Breast epithelium (tissue), 4 donors: ENCODE measurements at places on chromosomes 12 and 14.

- DNase-seq: peak; percentile 27
These were observed 4.5 kb downstream of the DHRS2 start for GRCh38 chr14:23640524-23641141.

GRCh38 chr12:103880299-103881142 is 39.5 kb upstream of the NT5DC3 start:
- DNase-seq: no peak

DNA sequence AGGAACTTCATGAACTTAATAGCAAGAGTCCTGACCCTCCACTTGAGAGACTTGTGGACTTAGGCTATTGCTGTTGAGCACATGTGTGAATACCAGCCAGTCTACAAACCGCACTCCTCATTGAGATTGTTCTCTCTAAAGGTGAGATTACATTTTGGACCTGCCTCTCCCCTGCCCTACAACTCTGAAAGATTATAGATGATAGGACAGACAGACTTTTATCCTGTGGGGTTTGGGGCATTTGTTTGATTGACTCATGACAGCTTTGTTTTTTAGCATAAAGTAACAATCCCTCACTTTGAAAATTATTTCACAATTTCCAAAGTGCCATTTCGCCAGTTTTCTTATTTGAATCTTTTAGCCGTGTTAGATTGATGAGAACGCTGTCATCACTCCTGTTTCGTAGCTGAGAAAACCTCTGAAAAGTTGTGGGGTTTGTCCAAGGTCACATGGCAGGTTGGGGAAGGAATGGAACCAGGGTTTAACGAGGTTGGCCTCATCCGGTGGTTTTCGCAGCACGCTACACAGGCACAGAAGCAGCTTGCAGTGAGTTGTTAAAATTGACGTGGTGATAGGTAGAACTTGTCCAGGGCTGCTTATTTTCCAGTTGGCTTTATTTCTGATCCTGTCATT is 836 bp downstream of the EVL start:
- DNase-seq: no peak

DNA sequence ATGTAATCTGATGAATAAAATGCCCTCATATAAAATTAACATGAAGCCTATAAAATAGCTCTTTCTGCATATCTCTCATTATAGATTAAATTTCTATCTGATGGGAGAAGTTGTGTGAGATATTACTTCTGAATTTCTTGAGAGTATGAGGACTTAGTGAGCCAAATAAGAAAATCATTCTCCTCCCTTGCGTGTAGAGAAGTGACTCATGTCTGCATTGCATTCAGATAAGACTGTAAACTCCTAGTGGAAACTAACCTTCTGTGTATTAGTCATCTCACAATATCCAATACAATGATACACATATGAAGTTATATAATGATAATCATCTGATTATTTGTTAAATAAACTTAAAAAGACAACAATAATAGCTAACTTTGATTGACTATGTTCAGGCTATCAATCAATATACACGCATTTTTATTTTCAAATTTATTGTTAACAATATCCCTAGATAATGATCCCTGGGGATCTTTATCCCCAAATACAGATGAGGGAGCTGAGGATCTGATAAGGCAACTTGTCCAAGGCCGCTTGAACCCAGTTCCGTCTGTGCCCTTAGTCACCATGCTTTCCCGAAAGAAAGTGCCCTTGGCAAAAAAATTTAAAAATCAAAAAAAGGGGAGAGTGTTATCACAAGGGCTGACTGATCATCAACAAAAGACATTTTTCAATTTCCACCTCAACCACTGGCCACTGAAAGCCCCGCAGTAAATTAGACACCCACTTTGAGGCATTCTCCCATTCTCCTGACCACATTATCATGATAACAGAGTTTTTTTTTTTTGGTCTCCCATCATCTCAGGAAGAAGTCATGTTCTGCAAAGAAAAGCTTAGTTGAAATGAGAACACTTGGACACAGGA is 189.2 kb upstream of the RASSF8 start:
- DNase-seq: no peak

GRCh38 chr14:105888151-105888550 is 361.8 kb downstream of the TMEM121 start:
- DNase-seq: no peak

DNA sequence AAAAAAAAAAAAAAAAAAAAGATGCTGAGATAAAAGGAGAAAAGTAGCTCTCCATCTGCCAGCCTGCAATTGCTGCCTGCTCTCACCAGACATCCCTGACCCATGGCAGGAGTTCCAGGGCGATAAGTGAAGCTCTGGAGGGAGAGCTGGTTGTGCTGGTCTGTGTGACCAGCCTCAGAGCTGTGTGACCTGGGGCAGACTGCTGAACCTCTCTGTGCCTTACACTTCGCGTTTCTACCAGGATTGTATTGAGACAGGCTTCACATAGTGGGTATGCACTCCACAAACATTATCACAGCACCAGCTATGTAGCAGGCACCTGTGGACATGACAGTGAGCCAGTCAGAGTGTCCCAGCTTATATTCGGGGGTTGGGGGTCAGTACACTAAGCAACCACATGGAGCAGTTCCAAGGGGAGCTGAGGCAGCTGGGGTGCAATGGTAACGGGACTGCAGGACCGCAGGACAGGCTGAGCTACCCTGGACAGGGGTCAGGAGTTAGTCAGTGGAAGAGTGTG is 57.5 kb downstream of the RBM19 start:
- no peak for DNase-seq

DNA sequence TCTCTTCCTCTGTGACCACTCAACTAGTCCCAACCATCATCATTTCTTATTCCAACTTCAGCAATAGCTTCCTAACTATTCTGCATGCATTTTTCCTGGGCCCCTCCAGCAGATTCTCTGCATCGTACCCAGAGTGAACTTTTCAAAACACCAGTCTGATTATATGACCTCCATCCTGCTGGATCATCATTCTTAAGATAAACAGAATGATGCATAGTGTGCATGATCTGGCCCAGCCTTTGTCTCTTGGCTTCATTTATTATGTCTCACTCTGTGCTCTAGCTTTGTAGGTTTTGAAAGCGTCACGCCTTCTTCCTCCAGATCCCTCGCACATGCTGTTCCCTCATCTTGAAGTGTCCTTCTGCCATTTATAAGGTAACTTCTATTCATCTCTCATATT is 46.3 kb upstream of the SLC38A4 start:
- no peak for DNase-seq
